HuH-7 (cell line): ENCODE measurements at places on chromosomes 13 and 19.
A peak's percentile ranks its signal among the peaks of the same experiment; 100 is the strongest.

- no peak for DNase-seq
These were observed 61.8 kb downstream of the MBNL2 start for GRCh38 chr13:97283888-97284287.

DNA sequence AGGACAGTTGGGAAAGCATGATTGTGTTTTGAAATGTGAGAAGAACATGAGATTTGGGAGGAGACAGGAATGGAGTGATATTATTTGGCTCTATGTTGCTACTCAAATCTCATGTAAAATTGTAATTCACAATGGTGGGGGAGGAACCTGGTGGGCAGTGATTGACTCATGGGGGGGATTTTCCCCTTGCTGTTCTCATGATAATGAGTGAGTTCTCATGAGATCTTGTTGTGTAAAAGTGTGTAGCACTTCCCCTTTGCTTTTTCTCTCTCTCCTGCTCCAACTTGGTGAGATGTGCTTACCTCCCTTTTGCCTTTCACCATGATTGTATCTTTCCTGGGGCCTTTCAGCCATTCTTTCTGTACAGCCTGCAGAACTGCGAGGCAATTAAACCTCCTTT, 1261.0 kb upstream of the ATXN8OS start:
- no peak for DNase-seq

DNA sequence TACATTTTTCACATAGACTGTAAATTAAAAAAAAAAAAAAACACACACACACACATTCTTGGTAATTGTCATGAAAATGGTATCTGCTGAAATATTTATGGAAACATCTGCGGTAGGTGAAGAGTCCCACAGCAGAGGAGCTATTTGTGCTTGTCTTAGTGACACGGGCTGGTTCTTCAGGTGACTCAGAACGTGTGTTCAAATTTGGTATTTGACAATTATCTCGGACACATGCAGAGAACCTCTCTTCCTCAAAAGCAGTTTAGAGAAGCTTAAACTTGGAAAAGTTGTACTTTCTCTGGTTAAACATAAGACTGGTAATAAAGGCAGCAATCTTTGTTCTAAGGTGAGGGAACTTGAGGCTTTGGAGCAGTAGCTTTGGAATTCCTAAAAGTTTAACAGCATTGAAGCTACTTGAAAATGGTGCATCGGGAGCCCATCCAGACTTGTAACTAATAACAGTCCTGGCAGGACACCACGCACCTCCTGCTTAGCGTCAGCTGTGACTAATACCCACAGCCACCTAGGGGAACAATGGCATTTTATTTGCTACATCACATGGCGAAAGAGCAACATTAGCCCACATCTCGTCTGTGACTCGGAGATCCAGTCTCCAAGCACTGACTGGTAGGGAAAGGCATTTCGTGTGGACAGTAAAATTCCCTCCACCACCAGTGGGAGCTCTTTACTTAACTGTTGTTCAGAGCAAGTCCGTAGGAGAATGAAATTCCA, 1505.1 kb upstream of the SLC10A2 start:
- peak; percentile 2 for DNase-seq

DNA sequence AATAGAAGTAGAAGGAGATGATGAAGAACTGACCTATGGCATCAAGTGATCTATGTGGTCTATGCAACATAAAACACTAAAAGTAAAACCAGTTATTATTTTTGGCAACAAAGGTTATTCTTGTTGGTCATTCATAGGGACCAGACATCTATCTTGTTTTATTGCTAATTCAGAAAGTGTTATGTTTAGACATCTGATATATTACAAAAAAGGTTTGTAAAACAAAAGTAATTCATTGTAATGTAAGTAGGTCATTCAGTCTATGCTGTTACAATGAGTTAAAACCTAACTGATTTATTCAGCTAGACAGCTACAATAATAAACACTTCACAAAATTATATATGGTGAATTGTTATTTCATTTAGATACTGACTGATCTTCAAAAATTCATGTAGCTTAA, 461.9 kb downstream of the PCDH17 start:
- no peak for DNase-seq

GRCh38 chr13:77494226-77494625, 41.3 kb upstream of the SCEL start:
- DNase-seq, result no peak

DNA sequence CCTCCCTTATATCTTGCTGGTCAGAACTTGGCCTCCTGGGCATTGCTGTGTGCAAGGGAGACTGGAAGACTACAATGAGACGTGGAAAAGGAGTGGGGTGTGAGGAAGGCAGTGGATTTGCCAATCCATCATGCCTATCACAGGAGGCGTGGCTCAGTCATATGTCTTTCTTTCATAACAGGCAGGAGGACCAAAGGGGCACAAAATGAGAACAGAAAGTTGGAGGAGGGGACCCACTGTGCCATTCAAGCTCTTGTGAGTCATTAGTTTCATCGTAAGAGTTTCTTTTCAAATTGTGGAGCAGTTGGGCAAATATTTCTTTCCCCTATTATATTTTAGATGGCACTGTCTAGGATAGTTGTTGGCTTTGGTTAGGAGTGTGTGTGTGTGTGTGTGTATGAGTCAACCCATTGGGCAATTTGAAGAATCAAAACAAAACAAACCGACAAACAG, 471.5 kb downstream of the TSHZ3 start:
- no peak for DNase-seq

DNA sequence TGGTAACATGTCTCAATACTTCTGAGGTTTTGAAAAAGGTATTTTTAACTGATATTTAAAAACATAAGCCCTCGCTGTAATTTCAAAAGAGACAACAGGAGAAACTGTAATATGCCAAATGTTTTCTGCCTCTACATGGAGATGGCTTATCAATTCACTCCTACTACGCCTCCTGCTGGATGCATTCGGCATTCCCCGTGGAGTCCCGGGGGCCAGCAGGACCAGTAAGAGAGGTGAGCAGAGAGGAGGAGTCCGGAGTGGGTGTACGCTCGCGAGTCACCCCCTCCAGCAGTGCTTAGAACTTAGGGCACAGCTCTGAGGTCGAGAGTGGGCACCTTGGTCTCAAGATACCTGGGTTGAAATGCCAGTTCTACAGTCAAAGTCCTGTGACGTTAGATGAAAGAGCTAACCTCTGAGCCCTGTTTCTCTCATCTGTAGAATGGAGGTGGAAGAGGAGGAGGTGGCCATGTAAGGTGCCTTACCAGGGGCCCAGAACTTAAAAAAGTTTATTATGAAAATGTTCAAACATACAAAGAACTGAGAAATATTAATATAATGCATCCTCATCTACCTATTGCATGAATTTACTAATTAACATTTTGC, 110.2 kb downstream of the STK24 start:
- peak; percentile 59 for DNase-seq

DNA sequence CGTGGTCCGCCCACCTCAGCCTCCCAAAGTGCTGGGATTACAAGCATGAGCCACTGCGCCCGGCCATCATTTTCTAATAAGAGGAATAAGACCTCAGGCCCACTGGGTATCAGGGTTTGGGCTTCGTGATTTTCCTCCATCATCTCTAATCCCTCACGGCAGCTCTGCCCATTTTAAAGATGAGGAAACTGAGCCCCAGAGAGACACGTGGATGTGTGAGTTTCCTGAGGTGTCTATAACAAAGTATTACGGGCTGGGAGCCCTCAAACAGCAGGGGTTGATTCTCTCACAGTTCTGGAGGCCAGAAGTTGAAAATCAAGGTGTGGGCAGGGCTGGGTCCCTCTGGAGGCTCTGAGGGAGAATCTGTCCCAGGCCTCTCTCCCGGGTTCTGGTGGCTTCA, 33.7 kb downstream of the MYO9B start:
- no peak for DNase-seq

- DNase-seq, result no peak
These were observed 130.2 kb downstream of the MIPEP start for GRCh38 chr13:23758798-23759527.

DNA sequence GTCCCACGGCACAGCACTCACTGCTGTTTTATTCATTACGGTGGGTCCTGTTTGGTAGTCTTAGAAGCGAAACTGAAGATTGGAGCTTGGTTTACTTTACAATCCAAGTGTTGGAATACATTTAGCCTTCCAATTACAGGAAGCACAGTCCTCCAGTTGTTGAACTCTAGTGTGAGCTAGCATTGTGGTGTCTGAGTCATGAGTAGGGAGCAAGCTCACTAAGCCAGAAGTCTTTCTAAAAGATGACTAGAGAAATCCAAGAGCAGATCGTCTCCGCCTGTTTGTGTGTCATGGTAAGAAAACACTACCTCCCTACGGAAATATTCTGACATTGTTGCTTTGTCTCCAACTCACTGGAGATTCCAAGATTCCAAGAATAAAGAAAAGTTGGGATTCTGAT, 10.1 kb upstream of the SHISA2 start:
- no peak for DNase-seq

DNA sequence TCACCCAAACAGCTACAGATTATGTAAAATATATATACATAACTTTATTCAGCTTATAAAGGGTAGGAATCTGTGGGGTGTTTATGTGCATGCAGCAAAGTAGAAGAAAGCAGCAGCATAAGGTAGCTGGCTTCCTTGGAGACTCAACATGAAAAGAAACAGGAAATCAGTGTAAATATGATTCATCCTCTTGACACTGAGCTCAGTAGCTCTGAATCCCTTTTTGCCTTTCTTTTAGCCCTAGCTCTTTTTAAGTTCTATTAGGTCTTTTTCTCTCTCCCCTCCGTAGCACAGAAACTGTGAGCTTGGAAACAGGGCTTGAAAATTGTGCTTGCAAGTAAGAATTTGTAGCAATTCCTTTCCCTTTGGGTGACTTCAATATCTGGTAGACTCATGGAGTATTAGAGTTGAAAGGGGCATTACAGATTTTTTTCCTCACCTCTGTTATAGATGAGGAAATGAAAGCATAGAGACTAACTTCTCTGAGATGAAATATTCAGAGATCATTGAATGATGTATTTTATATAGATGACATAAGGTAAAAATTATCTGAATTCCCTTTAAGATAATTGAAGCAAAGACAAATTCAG, 314.4 kb downstream of the PCDH9 start:
- DNase-seq, result no peak

DNA sequence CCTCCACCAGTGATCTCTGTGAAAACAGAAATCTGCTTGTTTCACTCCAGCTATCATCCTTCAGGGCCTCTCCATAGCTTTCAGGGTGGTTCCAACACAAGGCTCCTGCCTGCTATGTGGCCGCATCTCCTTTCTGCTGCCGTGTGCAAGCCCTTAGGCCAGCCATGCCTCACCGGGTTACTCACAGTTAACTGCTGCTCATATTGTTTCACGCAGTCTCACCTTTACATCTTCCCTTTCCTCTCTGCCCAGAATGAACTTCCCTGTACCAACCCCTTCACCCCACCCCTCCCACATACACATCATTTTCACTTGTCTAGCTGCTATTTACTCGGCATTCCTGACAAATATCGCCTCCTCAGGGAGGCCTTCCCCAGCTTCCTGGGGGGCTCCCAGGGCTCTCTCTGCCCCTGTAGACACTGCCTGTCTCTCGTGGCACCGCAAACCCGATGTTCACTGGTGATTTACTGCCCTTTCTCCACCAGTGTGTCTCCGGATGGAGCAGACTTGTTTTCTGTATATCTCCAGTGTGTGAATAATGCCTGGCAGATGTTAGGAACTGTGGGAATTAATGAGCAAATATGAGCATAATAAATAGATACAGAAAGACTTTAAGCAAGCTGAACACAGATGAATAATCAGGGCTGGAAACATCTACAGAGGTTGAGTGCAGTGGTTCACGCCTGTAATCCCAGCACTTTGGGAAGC, 39.3 kb upstream of the GPR183 start:
- no peak for DNase-seq

DNA sequence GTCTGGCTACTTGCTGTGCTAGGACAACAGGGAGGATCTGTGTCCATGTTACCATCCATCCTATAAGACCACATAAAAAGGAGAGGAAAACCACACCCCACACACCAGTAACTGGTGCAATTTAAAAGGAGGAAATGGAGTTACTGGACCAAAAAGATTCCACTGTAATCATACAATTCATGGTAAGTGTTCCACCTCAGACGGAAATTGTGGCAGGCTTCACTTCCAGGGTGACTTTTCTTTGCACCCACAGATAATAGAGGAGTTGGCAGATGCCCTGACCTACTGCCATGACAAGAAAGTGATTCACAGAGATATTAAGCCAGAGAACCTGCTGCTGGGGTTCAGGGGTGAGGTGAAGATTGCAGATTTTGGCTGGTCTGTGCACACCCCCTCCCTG, 2.4 kb downstream of the AURKC start:
- no peak for DNase-seq

DNA sequence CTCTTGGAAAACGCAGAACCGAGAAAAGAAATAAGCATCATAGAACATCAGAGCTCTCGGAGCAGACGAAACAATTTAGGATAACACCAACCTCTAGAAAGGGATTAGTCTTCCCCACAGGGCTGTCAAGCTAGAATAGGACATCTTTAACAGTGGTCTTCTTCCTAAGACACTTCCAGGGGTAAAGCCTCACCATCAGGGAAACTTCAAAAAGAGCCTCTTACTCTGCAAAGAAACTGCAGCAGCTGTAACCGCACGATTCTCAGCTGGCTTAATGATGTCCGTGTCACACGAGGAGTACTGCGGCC, 642 bp downstream of the ZNF571 start:
- no peak for DNase-seq
